ENCODE measurements at places on chromosomes 2 and 18. TPM values are rescaled to one million over a fixed set of nuclear protein-coding genes. Genes with fewer than 3 reads are reported as not detected.

Gene KIF3C
- 4.1 TPM for total RNA-seq

Gene NT5DC4
- not detected for total RNA-seq

DNA sequence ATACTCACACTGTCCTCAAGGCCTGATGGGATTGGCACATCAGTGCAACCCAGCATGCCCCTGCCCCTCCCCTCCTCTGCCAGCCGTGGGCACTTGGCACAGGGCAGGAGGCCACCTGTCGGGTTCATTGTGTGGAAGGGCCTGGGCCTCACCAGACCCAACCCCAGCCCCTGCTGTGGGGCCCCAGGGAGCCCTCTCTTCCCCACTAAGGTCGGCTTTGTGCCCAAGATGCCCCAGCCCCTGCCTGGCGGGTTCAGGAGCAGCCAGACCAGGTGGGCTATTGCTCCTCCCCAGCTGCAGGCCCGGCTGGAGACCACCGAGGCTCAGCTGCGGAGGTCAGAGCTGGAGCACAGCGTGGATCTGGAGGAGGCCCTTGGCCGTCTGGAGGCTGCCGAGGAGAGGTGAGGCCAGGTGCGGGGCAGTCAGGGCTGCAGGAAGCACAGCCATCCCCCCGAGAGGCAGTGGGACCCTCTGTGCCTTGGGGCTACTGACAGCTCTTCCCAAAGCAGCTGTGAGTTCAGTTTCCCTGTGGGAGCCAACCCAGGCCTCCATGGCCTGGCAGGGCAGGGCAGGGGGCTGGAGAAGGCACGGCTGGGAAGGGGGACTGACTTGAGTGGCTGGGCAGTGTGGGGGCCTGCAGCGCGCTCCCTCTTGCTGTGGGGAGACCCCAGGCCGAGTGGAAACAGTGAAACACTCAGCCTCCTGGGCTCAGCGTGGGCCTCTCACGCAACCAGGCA, 16.3 kb downstream of the CROCC2 start:
- H3K27me3 ChIP-seq: no peaks in the 10 kb centered on the region
- H3K4me1 ChIP-seq: no peaks in the 10 kb centered on the region
- peak; percentile 13 for DNase-seq
- no peaks in the 10 kb centered on the region for H3K36me3 ChIP-seq
- no peak overlapping the region for H3K4me3 ChIP-seq

- H3K27me3 ChIP-seq: peaks cover 2% of the 10 kb centered on the region
- no peak overlapping the region for H3K27ac ChIP-seq
- H3K36me3 ChIP-seq: no peaks in the 10 kb centered on the region
- DNase-seq: no peak
- H3K4me1 ChIP-seq: no peaks in the 10 kb centered on the region
- no peak overlapping the region for H3K4me3 ChIP-seq
These were observed 160.6 kb downstream of the SS18 start for GRCh38 chr18:25929787-25930186.

DNA sequence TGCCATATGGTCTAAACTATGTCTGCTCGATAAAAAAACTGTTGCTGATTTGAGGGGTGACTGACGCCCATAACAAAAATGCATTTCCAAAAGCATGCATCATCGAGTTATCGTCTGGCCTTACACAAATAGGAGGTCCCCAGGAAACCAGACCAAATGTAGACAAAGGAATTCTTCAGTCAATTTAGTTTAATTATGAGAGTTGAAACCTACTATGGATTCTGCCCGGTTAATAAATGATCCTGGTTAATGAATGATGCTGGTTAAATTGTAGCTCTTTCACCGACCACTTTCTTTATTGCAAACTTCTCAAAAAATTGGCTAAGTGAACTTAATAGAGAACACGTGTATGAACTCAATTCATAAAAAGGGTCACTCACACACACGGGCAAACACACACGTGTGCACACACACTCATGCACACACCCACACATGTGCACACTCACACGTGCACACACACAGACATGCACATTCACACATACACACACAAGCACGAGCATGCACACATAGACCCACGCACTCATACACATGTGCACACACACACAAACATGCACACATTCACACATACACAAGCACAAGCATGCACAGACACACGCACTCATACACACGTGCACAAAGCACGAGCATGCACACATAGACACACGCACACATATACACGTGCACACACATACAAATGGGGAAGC, 59.0 kb upstream of the SALL3 start:
- H3K36me3 ChIP-seq: peaks cover 2% of the 10 kb centered on the region
- H3K4me3 ChIP-seq: no peak overlapping the region
- H3K4me1 ChIP-seq: no peaks in the 10 kb centered on the region
- no peak overlapping the region for H3K27ac ChIP-seq

DNA sequence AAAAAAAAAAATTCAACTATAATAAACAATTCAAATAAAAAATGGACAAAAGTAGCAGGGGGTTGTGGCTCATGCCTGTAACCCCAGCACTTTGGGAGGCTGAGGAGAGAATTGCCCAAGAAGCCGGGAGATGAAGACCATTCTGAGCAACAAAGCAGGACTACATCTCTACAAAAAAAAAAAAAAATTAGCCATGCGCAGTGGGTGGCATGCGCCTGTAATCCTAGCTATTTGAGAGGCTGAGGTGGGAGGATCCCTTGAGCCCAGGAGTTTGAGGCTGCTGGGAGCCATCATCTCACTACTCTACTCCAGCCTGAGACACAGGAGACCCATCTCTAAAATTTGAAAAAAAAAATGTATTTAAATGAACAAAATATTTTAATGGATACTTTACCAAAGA, 4.4 kb upstream of the CACNB4 start:
- no peak for DNase-seq
- no peaks in the 10 kb centered on the region for H3K36me3 ChIP-seq
- no peak overlapping the region for H3K27ac ChIP-seq
- H3K27me3 ChIP-seq: peaks cover 36% of the 10 kb centered on the region
- peaks cover 15% of the 10 kb centered on the region for H3K4me1 ChIP-seq
- no peak overlapping the region for H3K4me3 ChIP-seq

GRCh38 chr2:104758199-104758620, 95.7 kb upstream of the POU3F3 start:
- H3K4me3 ChIP-seq: no peak overlapping the region
- H3K36me3 ChIP-seq: no peaks in the 10 kb centered on the region
- H3K4me1 ChIP-seq: no peaks in the 10 kb centered on the region

GRCh38 chr18:79507076-79507545, 111.4 kb downstream of the NFATC1 start:
- DNase-seq: peak; percentile 11
- H3K4me3 ChIP-seq: peak overlapping the region; percentile 74
- no peaks in the 10 kb centered on the region for H3K27me3 ChIP-seq
- H3K27ac ChIP-seq: peak overlapping the region; percentile 85
- peaks cover 61% of the 10 kb centered on the region for H3K4me1 ChIP-seq
- peaks cover 8% of the 10 kb centered on the region for H3K36me3 ChIP-seq

DNA sequence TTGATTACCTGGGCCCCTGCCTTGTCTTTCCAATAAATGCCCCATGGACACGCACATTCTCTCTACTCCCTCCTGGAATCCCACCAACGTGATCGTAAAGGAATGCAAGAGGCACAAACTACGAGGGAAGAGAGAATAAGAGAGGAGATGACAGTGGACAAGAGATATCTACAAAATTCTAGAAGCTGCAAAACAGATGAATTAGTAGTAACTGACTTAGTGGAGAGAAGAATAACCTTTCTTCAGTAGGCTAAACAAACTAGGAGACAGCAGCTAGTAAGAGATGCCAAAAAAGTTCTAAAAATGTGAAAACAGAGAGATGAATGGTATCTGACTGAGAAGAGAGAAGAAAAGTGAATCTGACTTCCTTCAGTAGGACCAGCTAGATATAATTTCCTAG, 43.5 kb upstream of the MYCN start:
- peaks cover 29% of the 10 kb centered on the region for H3K36me3 ChIP-seq
- DNase-seq: no peak
- no peaks in the 10 kb centered on the region for H3K4me1 ChIP-seq
- no peak overlapping the region for H3K4me3 ChIP-seq

DNA sequence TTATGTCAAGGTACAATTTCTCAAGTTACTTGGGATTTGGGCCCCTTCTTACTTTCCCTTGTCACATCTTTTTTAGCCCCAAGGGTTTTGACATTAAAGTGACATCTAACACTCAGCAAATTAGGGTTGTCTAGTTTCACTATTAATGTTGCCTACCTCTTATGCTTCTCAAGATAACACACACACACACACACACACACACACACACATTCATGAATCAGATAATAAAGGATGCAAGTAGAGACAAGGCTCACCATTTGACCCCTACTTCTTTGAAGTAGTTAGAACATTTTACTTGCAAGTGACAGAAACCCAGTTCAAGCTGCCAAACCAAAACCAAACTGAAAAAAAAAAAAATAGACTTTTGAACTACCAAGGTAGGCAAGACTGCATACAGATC, 138.8 kb downstream of the TRIB2 start:
- H3K4me1 ChIP-seq: peaks cover 4% of the 10 kb centered on the region
- no peak overlapping the region for H3K27ac ChIP-seq
- peaks cover 12% of the 10 kb centered on the region for H3K27me3 ChIP-seq
- DNase-seq: no peak
- no peaks in the 10 kb centered on the region for H3K36me3 ChIP-seq

GRCh38 chr2:110097506-110098220, 18.0 kb downstream of the MALL start:
- no peak overlapping the region for H3K4me3 ChIP-seq
- H3K27ac ChIP-seq: no peak overlapping the region
- DNase-seq: no peak
- H3K27me3 ChIP-seq: peaks cover 11% of the 10 kb centered on the region
- H3K4me1 ChIP-seq: peaks cover 9% of the 10 kb centered on the region

All from naive thymus-derived CD8-positive, alpha-beta T cell (primary cell).